Mucosa of gallbladder (tissue), 1 donor: ENCODE measurements at places on chromosomes 13 and 19.
A peak's percentile ranks its signal among the peaks of the same experiment; 100 is the strongest.

DNA sequence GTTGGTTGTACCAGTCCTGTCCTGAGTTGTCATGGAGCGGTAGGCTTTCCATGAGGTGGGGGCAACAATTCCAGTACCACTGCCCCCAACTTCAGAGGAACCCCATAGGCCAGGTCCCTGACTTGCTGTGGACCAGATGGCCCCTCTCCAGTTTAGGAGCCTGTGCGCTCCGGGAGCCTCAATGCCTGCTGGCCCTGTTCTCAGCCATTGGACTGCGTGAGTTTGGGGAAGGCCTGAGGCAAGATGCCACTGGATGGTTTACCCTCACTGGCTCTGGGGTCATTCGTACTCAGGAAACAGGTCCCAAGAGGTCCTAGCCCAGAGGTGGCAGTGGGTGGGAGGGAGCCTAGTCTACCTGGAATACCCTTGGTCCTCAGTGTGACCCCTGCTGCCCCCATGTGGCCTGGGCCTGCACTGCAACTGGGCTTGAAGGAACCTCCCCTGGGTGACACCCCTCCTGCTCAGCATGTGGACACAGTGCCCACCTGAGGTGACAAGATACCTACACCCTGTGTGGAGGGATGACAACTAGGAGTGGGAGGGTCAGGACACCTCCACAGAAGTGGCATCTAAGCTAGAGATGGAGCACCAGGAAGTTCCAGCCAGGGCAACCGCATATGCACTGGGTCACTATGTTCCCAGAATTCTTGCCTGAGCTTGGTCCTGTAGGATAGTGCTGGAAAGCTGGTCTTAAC is 6.0 kb upstream of the PRR19 start:
- peak; percentile 79 for DNase-seq

DNA sequence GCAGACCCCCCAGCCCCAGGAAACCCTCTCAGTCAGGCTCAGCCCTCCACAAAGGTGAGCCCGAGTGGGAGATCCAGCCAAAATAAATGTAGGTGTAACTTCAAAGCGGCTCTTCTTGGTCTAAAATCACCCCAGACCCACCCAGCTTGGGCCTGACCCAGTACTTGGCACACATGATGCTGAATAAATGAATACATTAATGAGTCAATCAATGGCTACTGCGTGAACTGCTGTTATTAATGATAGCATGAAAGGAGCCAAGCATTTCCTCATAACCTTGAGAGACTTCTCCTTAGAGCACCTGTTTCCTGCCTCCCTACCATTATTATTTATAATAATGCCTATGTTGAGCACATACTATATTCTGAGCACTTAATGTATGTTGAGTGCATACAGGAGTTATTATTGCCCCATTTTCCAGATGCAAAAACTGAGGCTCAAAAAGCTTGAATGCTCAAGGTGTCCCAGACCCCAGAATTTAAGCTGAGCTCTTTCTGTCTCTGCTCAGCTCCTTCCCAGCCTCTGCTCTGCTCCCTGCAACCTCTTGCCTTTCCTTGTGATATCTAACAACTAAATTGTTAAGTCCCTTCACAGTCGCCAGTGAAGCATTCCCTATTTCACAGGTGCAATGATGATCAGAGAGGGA is 4.3 kb downstream of the NOTCH3 start:
- DNase-seq, result no peak

GRCh38 chr19:40599902-40600569 is 1.1 kb upstream of the LTBP4 start:
- DNase-seq, result no peak

DNA sequence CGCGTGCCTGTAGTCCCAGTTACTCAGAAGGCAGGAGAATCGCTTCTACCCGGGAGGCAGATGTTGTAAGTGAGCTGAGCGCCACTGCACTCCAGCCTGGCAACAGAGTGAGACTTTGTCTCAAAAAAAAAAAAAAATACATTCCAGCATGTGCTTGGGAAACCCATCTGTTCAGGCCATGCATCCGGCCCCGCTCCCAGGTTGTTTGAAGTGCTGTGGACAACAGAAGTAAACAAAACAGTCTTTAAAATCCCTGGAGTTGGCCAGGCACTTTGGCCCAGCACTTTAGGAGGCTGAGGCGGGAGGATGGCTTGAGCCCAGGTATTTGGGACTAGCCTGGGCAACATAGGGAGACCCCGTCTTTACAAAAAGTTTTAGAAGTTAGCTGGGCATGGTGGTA is 3.2 kb upstream of the PTPRS start:
- no peak for DNase-seq

DNA sequence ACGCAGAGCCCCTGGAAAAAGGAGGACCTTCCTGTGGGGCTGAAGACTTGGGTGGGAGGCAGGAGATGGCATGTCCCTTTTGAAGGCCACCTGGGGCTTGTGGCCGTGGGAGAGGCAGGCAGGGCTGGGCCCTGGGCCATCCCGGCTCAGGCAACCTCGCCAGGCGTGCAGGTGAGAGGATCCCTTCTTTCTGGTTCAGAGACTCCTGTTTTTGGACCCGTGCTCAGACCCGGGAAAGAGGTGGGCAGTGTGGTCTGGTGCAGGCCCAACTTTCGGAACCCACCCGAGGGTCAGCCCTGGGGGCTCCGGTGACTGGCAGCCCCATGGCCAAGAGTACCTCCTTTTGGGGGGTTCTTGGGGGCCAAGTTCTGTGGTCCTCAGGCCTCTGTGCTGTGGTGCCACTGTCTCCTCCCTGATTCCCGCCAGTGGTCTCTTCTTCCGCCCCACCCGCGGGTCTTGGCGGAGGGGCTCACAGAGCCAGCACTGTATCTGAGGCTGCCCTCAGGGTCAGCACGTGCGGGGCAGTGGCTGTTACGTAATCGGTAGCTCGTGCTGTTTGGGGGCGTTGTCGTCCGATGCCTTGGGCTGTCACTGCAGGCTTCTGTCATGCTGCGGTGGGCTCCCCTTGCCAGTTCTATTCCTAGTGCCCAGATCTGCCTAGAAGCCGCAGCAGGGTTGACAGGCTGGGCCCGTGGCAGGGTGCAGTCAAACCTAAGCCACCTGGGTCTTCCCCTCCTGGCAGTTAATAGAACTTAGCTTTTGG is 42.7 kb downstream of the KDM4B start:
- DNase-seq, result no peak
